Karpas-422 (cell line): ENCODE measurements at places on chromosomes 6 and 20.

- H3K4me3 ChIP-seq: no peak overlapping the region
- H3K36me3 ChIP-seq: no peaks in the 10 kb centered on the region
- no peak for DNase-seq
- no peaks in the 10 kb centered on the region for H3K4me1 ChIP-seq
- no peak overlapping the region for H3K27ac ChIP-seq
These were observed 31.9 kb downstream of the NTSR1 start for GRCh38 chr20:62740286-62741141.

DNA sequence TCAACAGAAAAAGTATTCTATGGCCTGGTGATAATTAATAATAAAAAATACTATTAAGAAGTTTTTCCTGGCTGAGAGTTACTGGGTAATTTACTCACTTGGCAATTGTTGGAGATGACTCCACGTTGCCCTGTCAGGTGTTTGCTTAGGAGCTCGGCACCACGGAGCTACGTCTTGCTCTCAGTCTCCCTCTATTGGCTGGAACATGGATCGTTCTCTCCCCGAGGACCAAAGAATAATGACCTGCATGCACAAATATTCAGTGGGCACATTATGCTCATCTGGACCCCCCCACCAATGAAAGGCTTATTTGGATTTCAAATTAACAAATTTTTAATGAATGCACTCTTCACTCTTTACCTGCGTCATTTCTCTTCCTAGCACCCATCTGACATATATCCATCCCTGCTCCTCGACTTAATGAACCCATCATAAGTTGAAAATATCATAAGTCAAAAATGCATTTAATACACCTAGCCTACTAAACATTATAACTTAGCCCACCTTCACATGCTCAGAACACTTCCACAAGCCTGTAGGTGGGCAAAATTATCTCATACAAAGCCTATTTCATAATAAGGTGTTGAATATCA, 71.0 kb upstream of the CD83 start:
- no peak overlapping the region for H3K27ac ChIP-seq
- H3K4me3 ChIP-seq: no peak overlapping the region
- DNase-seq: peak; percentile 75
- no peaks in the 10 kb centered on the region for H3K27me3 ChIP-seq
- no peaks in the 10 kb centered on the region for H3K36me3 ChIP-seq
- H3K4me1 ChIP-seq: no peaks in the 10 kb centered on the region

DNA sequence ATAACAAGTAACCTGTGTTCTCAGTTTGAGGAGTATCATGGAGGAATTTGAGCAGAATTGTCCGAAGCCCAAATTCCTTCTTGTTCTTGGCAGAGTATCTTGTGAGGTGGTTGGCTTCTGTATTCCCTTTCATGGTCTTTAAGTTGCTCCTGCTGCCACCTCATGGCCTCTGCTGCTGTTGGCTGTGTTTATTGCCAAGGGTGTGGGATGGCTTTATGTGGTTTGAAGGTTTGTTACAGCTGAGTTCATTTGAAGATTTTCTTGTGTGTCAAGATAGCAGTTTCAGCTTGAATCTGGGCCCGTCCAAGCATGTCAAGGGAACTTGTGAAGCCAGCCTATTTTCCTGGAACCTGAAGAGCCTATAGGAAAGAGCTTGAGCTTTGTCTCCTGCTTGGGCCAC, 20.2 kb upstream of the TTK start:
- H3K4me1 ChIP-seq: peaks cover 4% of the 10 kb centered on the region
- H3K4me3 ChIP-seq: no peak overlapping the region
- no peaks in the 10 kb centered on the region for H3K27me3 ChIP-seq
- no peak for DNase-seq
- no peak overlapping the region for H3K27ac ChIP-seq
- no peaks in the 10 kb centered on the region for H3K36me3 ChIP-seq

DNA sequence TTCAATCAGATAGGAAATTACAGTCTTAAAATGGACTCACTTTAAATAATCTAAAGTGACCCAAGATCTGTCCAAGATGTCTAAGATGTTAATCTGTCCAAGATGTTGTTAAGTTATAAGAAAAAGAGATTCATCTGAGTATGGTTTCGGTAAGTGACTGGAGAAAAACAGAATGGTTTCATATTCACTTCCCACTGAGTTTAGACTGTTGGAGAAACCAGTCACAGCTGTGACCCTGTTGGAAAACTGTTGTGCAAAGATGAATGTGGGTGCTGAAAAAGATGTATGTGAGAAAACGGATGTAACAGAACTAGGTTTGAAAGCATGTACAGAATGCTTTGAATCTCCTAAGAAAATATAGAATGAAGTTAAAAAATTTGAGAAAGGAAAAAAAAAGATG, 325.9 kb downstream of the COL12A1 start:
- no peak overlapping the region for H3K4me3 ChIP-seq
- H3K4me1 ChIP-seq: no peaks in the 10 kb centered on the region

- H3K4me1 ChIP-seq: no peaks in the 10 kb centered on the region
- H3K36me3 ChIP-seq: no peaks in the 10 kb centered on the region
- no peak overlapping the region for H3K4me3 ChIP-seq
- no peak for DNase-seq
These were observed 192.4 kb downstream of the PREX1 start for GRCh38 chr20:48635361-48635760.

DNA sequence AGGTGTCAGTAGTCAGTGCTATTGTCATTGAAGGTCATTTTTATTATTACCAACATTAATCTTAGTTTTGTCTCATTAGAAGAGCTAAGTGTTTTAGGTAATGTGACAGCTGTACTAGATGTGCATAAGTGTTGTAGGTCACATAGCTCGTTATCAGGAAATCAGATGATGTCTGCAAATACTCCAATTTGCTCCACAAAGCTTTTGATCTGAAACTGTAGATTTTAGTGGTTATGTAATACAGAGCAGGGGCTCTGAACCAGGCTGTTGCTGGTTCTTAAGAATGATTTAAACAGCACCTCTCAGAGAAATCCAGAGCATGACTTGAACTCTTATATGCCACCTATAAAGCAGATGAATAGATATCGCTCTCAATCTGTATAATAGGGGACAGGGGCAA, 2.5 kb downstream of the IL17F start:
- H3K4me3 ChIP-seq: no peak overlapping the region
- H3K36me3 ChIP-seq: no peaks in the 10 kb centered on the region
- no peaks in the 10 kb centered on the region for H3K27me3 ChIP-seq
- H3K4me1 ChIP-seq: no peaks in the 10 kb centered on the region
- DNase-seq: no peak

GRCh38 chr6:149202952-149203351, 114.6 kb upstream of the TAB2 start:
- H3K36me3 ChIP-seq: no peaks in the 10 kb centered on the region
- H3K27me3 ChIP-seq: no peaks in the 10 kb centered on the region
- H3K4me1 ChIP-seq: no peaks in the 10 kb centered on the region
- H3K27ac ChIP-seq: no peak overlapping the region
- no peak for DNase-seq
- no peak overlapping the region for H3K4me3 ChIP-seq

- H3K4me1 ChIP-seq: no peaks in the 10 kb centered on the region
- no peak overlapping the region for H3K27ac ChIP-seq
- no peak overlapping the region for H3K4me3 ChIP-seq
- no peaks in the 10 kb centered on the region for H3K27me3 ChIP-seq
- DNase-seq: no peak
These were observed 16.6 kb upstream of the AMD1 start for GRCh38 chr6:110858016-110858415.

DNA sequence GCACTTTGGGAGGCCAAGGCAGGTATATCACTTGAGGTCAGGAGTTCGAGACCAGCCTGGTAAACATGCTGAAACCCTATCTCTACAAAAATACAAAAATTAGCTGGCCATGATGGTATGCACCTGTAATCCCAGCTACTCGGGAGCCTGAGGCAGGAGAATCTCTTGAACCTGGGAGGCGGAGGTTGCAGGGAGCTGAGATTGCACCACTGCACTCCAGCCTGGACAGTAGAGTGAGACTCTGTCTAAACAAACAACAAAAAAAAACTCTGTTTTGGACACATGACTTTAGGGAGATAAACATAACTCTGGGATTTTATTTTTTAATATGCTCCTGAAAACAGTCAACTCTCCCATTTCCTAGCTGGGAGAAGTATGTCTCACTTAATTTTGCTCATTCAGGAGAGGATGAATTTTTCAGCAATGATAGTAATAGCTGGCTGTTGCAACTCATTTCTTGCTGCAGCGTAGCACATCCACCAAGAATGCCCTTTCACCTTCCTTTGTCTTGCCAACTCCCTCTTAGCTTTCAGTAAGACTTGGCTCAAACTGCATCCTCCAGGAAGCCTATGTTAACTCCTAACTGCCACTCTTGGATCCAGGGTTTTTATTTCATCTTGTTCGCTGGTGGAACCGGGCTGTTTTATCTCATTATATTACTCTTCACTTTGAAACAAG, 24.3 kb downstream of the TOP1 start:
- H3K4me3 ChIP-seq: no peak overlapping the region
- H3K4me1 ChIP-seq: peaks cover 97% of the 10 kb centered on the region
- no peak for DNase-seq
- no peak overlapping the region for H3K27ac ChIP-seq
- no peaks in the 10 kb centered on the region for H3K27me3 ChIP-seq
- H3K36me3 ChIP-seq: peaks cover 59% of the 10 kb centered on the region; the same call in 1 of the 2 replicates

DNA sequence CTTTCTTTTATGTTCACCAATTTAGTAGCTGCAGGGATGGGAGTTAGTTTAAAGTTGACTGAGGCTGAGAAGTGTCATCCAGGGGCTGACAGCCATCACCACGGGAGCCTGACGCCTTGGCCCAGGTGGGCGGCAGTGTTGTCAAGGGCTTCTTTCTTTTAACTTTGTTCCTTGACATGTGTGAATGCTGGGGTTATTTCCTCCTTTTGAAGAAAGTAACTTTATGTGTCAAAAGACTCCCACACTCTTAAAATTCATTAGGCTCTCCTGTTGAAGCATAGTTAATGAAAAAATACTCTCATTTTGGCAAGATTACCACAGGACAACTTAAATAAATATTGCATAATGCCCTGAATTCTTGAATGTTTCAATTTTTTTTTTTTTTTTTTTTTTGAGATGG, 50.0 kb downstream of the SASH1 start:
- DNase-seq: no peak
- H3K27ac ChIP-seq: no peak overlapping the region

- DNase-seq: no peak
- no peak overlapping the region for H3K4me3 ChIP-seq
- no peaks in the 10 kb centered on the region for H3K27me3 ChIP-seq
- peaks cover 42% of the 10 kb centered on the region; the same call in 1 of the 2 replicates for H3K36me3 ChIP-seq
- no peak overlapping the region for H3K27ac ChIP-seq
These were observed 67.1 kb downstream of the ESF1 start for GRCh38 chr20:13717631-13718044.

- no peak for DNase-seq
- no peaks in the 10 kb centered on the region for H3K4me1 ChIP-seq
- H3K27me3 ChIP-seq: no peaks in the 10 kb centered on the region; the same call in 1 of the 2 replicates
- no peaks in the 10 kb centered on the region for H3K36me3 ChIP-seq
These were observed 28.7 kb upstream of the IRF4 start for GRCh38 chr6:362924-363249.

DNA sequence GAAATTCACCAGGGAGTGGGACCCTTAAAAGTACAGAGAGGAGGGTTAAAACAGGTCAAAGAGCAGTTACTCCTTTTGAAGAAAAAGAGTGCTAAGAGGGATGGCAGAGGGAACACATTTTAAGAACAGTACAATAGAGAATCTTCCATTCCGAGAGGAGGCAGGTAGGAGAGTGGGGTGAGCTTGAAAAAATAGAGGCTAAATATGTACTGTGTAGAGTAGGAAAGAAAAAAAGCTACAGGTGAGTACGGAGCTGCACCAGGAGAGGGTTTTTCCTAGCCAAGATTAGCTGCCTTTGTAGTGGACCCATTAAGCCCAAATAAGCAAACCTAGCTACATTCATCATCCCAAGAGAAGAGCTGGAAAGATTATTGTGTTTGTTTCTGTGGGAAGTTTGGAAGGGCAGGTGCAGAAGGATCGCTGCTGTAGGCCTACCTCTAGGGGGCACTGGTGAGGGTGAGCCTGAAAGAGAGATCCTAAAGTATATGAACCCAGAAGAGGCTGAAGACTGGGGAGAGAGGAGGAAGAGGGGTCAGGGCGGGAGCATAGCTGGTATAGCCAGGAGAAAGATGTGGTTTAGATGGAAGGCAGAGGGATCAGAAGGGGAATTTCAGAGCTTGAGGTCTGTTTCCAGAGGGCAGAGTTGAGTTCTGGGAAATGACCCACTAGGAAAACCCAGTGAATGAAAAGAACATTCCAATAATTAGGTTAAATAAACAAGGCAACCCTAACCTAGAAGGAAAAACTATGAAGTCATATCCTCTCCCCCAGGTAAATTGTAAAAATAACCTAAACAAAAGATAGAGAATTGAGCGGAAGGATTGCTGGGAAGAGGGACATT, 50.2 kb upstream of the HINT3 start:
- peak; percentile 81 for DNase-seq
- H3K27ac ChIP-seq: no peak overlapping the region
- peaks cover 9% of the 10 kb centered on the region; the same call in 1 of the 2 replicates for H3K4me1 ChIP-seq

- no peak overlapping the region for H3K4me3 ChIP-seq
- no peaks in the 10 kb centered on the region for H3K36me3 ChIP-seq
- DNase-seq: no peak
- no peak overlapping the region for H3K27ac ChIP-seq
These were observed 65.8 kb upstream of the E2F3 start for GRCh38 chr6:20335872-20336271.

- no peak for DNase-seq
- H3K36me3 ChIP-seq: no peaks in the 10 kb centered on the region
- H3K4me1 ChIP-seq: no peaks in the 10 kb centered on the region
- no peaks in the 10 kb centered on the region for H3K27me3 ChIP-seq
- no peak overlapping the region for H3K4me3 ChIP-seq
- H3K27ac ChIP-seq: no peak overlapping the region
These were observed 38.4 kb downstream of the HLA-DRB5 start for GRCh38 chr6:32491700-32492099.

DNA sequence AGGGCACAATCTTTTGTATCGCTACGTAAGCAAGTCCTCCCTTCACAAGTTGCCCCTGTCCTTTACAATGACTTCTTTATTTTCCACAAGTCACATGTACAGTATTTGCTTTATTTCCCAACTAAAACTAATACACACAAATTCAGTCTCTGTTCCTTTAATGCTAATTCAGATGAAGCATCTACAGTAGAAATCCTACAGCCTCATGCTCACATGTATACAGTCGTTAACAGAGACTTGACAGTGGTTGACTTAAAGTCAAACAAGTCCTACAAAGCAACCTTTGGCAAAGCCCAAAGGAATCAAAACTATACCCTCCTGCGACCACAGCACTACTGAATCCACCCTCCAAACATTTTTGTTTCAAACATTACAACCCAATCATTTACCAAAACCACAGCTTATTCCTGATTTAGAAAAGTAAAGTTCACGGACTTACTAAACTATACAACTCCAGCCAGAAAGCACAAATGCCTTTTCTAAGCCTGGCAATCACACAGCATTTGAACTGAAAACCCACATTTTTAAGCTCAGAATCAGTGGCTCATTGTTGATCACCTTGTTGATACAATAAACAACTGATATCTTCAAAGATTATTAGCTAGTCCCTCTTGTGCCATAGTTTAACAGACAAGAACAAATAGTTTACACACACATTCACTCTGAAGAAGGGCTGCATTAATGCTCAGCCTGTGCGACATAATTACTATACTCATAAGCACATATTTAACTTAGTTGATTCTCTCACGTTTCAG, 70.9 kb upstream of the NHSL1 start:
- no peaks in the 10 kb centered on the region; the same call in 1 of the 2 replicates for H3K4me1 ChIP-seq
- H3K27me3 ChIP-seq: no peaks in the 10 kb centered on the region
- H3K36me3 ChIP-seq: no peaks in the 10 kb centered on the region
- no peak for DNase-seq
- H3K4me3 ChIP-seq: no peak overlapping the region

GRCh38 chr6:108497883-108498282, 62.8 kb upstream of the FOXO3 start:
- H3K4me3 ChIP-seq: no peak overlapping the region
- H3K4me1 ChIP-seq: no peaks in the 10 kb centered on the region
- DNase-seq: peak; percentile 84
